NCI-H446 treated with DMSO at 0.1 percent for 48 hours (cell line): ENCODE measurements at places on chromosomes 1 and 21.

DNA sequence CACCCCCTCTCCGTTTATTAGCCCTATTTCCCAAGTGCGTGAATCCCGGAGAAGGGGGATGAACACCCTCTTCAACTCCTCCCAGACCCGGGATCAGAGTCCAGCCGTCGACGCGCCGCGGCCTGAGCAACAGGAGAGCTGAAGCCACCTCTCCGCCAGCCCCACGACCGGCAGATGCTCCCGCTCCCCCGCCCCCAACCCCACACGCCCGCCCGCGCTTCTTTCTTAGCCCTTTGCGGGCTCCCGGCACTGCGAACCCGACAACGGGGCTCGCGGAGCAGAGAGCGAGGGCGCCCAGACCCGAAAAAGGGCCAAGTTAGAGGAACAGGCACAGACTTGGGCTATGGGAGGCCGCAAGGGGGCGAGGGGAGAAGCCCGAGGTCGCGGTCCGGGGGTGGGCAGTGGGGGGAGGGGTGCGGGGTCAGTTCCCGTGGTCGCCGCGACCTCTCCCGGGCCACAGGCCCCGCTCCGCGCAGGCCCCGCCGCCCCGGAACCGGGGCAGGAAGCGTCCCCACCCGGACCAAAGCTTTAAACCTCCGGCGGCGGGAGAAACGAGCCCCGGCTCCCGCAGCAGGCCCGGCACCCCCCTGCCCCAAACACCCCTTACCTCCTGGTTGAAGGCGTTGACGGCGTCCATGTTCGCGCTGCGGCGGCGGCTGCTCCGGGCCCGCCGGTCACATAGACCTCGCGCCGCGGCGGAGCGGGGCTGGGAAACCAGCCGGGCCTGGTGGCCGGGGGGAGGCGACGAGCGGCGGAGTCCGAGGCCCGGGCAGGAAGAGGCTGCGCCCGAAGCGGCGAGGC lies 662 bp downstream of the SCAF4 start:
- no peak for DNase-seq

DNA sequence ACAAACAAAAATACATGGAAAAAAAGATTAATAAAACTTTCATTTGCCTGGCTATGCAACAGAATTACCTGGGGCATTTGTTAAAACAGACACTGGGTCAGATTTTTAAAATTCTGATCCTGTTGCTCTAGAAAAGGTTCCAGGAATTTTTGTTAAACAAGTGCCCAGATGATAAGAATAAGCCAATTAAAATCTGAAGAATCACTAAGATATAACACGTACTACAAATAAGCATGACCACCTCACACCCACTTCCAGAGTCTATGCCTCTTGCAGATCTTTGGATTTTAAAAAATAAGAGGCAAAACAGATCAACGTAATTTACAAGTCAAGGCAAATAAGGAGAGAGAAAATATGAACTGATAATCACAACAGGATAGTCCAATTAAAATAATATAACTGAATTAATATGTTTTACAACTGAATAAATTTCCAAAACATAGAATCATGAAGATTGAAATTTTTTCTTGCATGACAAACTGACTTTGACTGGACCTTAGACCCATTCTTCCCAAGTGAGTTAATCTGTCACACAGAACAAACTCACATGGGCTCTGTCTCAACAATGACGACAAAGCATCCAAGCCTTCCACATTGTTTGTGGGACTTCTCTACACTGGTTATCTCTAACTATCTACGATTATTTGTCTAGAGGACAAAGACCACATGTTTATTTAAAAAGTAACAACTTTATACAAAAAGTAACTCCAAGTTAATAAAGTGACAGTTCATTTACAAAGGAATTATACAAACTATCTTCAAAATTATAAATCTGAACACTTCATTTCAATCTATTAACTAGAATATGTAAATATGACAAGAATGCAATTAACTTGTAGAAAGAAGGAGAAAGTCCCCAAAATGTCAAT lies 56.9 kb downstream of the COP1 start:
- no peak for DNase-seq

DNA sequence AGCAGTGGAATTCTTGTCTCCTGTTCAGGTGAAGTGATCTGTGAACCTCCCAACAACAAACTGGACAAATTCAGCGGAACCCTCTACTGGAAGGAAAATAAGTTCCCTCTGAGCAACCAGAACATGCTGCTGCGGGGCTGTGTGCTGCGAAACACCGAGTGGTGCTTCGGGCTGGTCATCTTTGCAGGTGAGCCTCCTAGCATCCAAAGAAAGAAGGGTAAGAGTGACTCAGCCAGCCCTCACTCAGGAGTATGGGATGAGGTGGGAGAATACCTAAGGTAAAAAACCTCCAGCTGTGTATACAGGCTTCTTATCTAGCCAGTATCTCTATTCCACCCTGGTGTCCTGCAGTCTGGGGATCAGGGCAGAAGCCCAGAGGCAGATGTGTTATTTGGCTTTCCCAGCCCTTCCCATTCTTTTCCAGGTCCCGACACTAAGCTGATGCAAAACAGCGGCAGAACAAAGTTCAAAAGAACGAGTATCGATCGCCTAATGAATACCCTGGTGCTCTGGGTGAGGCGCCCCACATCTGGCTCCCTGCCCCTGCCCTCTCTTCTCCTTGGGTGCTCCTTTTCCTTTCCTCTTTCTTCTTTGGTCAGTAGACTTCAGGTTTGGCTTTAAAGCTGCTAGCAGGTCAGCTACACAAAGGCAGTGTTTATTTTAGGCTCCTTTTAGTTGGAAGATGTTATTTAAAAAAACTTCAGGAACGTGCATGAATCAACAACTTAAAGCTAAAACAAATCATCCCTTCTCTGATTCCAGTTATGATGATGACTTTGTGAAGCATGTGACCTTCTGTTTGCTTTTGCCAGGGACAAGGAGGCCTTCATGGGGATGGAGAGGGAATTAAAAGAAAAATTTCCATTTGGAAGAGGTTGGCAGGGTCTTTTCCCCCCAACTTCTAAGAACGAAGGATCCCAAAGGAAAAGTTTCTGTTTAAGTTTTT lies 9.0 kb downstream of the ATP8B2 start:
- no peak for DNase-seq

DNA sequence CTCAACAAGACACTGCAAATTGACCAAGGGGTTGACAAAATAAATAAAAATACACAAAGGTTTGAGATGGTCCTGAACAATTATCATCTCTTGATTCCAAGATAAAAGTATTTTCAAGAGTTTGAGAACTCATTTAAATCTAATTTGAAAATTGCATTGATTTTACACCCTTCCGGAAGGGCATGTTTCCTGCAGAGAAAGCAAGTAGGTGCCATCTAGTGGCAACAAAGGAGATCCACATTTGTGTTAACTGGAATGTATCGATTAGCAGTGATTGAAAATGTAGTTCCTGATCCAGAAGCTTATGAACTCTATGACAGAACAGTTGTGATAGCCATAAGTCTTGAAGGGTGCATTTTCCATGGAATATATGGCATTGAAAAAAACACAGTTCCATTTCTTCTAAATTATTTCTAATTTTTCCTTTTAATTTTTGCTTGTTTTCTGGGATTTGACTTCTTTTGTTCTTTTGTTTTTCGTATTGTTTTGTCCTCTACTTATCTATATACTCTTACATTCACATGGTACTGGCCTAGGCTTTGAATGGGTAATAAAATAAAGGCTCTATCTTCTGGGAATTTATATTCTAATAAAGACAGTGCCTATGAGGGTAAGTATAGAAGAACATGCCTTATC lies 143.7 kb downstream of the DNM3 start:
- peak; percentile 40 for DNase-seq

- DNase-seq: peak; percentile 65
These were observed 639 bp upstream of the SPATA1 start for GRCh38 chr1:84505493-84506001.

DNA sequence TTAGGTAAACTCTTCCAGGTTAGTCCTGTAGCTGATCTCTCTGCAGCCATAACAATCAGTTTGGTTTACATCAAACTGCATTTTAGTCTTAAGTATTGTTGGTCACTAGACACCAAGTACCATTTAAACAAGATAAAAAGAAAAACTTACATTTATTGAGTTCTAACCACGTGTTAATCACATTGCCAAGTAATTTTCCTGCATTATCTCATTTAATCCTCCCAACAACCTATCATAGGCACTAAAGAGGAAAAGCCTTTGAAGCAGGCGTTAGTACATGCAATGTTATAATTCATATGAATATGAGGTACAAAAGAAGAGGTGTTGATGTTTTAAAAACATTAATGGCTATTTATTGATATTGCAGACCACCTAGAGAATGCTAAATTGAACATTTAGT lies 9.0 kb downstream of the DR1 start:
- no peak for DNase-seq

- no peak for DNase-seq
These were observed 14.5 kb downstream of the TBX15 start for GRCh38 chr1:118973531-118974137.

DNA sequence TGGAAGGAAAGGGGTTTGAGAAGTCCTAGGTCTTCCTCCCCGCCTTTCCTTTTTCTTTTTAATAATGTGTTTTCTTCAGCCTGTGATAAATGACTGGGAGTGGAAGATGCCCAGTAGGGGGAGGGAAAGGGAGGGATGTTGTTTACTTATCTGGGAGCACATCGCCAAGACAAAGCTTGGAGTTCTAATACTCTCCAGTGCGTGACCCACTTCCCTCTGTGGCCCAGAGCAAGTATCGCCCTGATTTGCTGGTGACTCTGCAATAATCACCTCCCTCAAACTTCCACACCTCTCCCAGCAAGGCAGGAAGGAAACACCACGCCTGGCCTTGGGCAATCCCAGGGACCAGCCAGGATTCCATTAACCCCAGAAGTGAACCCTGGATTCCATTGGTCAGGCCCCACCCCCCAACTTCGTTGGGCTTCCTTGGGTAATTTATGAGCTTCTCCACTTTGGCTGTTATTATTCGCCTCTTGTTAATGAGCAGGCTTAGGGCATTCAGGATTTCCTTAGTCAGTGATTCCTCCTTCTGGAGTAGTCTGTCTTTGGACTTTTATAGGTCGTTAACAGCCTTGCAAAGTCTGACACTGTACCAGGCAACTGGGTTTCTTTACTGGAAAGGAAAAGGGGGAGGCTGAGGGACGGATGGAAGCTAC lies 24.3 kb upstream of the GRHL3 start:
- no peak for DNase-seq
